ENCODE measurements at places on chromosomes 1 and 21.

DNA sequence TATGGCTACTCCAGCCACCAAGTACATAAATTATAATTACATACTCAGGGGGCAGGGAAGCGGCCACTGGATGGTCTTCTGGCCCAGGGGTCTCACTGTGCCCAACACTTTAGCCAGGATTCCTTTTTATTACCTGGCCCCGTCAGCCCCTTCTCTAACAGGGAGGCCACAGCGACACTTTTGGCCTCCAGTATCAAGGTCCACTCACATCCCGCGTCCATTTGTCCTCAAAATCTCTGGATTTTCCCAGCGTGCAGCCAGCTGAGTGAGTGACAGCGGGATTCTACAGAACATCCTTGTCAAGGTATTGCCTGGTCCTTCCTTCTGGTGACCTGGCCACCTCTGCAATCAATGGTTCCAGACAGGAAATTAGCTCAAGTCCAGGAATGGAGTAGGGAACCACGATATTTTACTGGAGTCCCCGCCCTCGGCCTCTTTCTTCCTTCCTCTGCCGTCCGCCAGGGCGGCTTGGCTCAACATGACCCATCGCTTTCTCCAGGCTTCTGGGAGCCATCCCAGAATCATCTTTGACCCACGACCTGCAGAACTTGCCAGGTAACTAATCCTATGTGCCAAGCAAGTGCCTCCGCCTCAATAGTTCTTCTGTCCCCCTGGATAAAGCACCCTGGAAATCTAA is 2.7 kb upstream of the COL6A2 start:
- no peak for DNase-seq

DNA sequence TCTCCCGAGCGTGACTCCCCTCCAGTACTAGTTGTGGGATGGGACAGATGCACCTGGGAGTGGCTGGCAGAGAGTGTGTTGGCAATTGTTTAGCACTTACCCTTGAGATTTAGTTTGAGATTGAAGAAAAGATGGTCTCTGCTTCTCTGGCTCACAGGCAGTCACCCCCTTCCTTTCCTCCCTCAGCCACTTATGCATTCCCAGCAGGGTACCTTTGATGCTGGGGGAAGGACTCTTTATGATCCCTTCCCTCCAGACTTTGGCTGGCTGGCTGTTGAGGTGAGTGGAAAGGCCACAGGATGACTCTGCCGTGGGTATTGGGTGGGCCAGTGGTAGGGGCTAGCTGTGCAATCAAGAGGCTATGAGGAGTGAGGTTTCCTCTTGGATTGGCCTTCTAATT is 236.8 kb downstream of the CAMTA1 start:
- DNase-seq, result no peak

DNA sequence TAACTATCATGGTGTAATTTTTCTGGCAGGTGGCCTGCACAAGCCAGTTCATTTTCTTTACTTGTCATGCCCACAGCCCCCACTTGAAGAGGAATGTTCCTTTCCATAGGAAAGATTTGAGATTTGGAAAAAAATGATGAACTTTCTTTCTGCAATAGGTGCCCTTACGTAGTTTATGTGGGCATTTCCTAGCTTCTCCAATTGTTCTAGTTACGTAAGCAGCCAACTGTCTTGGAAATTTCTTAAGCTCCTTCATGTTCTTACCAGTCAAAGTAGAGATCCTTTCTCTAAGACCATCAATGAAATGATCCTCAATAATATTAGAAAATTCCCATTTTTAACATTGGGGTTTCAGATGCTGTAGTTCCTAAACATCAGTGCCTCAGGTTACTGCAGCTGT is 109.5 kb upstream of the F3 start:
- DNase-seq, result no peak

DNA sequence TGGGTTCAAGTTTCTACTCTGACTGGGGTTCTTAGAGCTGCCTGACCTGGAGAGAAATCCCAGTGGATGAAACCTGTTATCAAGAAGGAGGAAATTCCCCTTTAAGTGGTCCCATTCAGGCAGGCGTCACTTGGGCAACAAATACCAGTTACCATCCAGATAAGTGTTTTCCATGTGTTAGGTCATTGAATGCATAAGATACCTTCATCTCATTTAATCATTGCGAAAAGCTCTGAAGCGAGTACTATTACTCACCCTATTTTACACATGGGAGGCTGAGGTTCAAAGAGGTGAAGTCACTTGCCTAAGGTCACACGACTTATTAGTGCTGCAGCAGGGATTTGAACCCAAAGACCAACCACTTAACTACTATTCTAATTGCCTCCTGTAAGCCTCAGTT is 45.5 kb upstream of the RPL11 start:
- no peak for DNase-seq

GRCh38 chr1:43447891-43448708 is 5.6 kb downstream of the HYI start:
- DNase-seq, result no peak
